ENCODE measurements at places on chromosomes 6 and 20.

GRCh38 chr6:89298680-89299465, 16.2 kb downstream of the GABRR2 start:
- peak; percentile 17 for DNase-seq

GRCh38 chr6:110295451-110296165, 62.5 kb downstream of the METTL24 start:
- DNase-seq, result no peak

DNA sequence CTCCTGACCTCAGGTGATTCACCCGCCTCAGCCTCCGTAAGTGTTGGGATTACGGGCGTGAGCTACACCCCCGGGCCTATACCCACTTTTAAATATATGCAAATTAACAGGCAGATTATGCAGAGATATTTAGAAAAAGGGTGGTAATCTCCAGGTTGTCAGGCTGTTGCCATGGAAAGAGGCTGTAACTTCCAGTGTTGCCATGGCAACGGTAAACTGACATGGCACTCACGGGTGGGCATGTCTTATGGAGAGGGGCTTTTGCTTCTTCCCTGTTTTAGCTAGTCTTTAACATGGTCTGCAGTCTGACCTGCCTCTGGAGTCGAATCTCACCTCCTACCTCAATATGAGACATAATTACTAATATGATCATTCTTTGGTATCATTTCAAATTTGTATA, 44.9 kb downstream of the ZNF334 start:
- no peak for DNase-seq

DNA sequence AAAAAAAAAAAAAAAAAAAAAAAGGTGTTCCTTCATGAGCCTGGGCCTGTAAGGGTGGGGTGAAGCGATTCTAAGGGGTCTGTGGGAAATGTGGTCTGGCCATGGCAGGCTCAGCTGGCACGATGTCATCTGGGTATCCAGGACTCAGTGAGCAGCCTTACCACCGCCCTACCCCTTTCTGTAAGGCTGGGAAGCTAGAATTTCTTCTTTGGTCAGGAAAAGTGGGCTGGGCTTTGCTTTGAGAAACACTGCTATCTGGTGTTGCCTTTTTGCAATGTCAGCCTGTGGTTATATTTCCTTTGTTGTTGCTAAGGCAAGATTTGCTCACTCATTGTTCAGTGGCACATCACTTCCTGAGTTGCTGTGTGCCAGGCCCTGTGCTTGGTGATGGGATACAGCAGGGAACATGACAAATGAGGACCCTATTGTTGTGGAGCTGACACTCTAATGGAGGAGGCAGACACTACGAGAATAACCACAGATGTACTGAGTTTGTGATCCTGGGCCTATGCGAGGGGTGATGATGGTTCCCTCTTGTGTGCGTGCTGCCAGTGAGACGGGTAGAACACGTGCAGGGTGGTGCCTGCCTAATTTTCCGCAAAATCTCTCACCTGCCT, 45.9 kb upstream of the ZNFX1 start:
- no peak for DNase-seq

DNA sequence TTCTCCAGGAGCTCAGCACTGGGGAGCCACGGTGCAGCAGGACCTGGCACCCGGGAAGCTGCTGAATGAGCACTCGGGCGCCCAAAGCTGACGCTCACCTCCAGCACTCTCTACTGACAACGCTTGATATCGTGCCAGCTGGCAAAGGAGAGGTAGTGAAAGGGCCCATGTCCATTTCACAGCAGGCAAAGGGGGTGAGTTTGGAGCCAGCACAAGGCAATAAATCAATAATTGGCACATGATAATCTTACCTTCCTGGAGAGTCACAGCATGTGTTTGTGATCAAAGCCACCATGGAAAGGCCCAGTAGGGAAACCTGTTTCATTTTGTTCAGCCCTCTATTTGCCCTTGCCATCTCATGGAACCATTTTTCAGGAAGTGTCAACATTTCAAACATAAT, 23.3 kb upstream of the SMIM26 start:
- DNase-seq, result no peak

- no peak for DNase-seq
Observed at GRCh38 chr6:11522812-11523605, 14.5 kb upstream of the TMEM170B start.

DNA sequence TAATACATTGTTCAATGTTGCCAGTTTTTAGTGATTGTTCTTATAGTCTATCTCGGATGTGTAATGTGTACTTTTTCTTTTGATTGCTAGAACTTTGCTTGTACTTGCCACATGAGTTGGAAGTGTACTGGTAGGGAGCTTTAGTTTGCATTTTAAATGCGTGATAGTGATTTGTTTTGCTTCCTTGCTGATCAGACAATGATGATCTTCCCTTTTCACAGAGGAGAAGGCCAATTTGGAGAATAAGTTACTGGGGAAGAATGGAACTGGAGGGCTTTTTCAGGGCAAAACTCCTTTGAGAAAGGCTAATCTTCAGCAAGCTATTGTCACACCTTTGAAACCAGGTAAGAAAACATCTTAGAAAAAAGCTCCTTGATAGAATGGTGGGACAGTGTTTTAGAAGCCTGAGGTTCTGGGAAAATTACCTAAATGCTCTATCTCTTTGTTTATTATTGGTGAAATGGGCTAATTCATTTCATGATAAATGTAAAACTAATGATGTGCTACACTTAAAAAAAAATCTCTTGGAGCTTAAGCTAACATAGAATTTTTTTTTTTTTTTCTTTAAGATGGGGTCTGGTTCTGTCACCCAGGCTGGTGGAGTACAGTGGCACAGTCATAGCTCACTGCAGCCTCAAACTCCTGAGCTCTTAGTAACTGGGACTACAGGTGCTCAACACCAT, 20.9 kb downstream of the TPX2 start:
- no peak for DNase-seq

GRCh38 chr6:29941916-29942274, 437 bp upstream of the HLA-A start:
- DNase-seq, result no peak

DNA sequence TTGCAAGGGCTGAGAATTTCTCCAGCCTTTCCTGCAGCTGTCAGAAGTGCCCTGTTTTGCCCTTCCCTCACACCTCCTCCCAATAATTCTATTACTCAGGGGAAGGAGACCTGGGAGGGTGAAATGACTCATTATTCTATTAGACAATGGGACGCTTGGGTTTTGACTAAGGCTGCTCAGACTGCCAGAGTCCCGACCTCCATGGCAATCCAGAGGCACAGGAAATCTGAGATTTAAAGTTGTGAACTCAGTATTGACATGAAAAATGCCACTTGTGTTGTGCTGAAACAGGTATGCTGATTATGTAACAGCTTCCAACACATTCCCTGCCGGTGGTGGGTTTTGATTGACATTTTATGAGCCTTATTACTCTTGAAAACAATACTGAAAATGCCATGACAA, 625.9 kb upstream of the FLRT3 start:
- DNase-seq, result no peak

- no peak for DNase-seq
Observed at GRCh38 chr6:118748311-118749062, 97.1 kb upstream of the CEP85L start.

DNA sequence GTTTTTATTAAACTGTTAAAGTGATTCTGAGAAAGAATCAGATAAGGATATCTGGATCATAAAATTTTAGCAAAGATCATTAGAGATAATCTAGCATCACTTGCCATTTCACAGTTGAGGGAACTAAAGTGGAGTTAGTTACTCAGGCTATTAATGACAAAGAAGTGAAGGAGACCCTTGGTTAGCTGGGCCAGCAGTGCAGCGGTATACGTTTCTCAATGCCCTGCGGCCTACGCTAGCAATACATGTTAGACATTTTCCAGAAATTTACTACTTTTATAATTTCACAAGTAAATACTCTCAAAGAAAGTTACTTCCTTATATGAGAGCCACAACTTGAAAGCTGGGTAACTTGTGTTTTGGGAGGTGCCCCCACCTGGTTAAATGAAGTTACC, 28.5 kb downstream of the NEDD9 start:
- DNase-seq, result no peak

DNA sequence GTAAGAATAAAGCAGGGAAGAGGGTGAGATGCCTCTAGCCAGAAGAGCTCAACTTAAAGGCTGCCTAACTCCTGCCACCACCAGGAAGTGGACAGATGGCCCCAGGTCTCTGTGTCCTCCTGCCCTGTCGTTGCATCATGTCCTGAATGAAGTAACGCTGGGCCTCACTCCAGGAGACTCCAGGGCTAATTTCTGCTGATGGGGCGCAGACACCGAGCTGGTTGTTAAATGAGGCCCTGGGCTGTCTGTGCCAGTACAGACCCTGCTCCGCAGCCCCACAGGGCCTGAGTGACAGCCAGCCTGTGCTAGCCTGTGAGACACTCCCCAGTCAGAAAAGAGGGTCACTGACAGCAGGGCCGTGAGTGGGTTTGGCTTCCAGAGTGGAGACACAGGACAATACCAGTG, 6.5 kb downstream of the IP6K3 start:
- DNase-seq, result no peak

DNA sequence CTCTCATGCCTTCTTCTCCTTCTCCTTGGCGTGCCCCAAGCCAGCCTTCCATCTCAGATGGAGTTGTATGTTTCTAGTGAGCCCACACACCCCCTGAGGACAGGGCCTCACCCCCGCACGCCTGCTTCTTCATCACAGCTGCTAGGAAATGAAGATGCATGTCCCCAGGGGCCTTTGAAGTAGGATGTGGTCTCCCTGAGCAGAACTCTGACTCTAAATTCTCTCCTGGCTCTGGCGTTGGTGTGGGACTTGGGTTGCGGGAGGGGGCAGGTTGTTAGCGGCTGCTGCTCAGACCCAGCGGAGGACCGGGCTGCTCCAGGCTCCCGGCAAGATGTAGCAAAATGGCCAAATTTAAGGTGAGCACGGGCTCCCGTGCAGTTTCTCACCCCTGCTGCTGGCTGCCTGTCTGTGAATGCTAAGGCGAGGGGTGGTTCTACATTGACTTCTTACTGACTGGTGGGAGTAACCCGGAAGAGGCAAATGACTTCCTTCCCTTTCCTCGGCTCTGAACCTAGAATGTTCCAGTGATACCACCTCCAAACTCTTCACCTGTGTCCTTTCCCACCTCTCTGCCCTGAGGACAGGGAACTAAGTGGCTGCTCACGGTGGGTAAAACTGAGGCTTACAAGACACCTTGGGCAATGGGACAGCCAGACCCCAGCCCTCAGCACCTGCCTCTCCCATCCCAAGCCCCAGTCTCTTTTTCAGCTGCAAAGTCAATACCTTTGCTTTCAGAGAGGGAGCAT, 8.8 kb downstream of the SYNJ2 start:
- DNase-seq, result no peak

DNA sequence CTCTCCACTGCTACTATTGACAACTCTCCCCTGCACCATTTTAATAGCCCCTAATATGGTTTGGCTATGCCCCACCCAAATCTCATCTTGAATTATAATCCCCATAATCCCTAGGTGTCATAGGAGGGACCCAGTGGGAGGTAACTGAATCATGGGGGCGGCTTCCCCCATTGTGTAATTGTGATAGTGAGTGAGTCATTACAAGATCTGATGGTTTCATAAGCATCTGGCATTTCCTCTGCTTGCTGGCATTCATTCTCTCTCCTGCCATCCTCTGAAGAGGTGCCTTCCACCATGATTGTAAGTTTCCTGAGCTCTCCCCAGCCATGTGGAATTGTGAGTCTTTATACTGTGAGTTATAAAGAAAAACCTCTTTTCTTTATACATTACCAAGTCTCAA, 74.1 kb upstream of the TCF21 start:
- DNase-seq, result no peak

DNA sequence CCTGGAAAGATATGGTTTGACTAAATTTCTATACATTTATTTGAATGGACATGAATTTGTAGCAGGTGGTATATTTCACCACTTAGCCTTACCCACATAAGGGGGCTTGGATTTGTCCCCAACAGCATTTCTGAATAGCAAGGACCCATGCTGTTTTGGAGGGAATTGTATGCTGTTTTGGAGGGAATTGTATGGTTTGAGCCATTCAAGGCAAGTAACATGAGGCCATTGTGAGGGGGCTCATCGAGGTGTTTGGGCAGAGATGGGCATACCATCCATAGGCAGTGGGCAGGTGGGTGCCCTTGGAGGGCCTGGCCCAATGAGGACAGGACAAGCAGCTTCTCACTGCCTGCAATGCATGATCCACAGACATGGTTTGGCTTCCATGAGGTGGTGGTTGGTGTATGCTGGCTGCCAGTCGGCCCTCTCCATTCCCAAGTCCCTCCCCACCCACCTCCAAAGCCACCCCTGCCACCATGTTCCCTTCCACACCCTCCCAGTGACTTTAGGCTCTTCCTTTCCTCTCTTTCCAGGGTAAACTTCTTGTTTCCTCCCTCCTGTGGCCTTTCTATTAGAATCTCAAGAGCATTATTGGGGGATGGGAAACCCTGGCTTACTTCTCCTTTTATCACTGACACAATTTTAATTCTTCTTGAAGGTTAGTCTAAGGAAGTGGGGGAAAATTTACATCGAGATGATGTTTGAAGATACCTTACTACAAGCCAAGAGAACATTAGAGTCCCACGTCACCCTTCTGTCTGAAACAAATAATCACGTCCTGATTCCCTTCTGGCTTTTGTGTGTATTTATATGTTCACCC, 13.2 kb upstream of the PXDC1 start:
- DNase-seq, result no peak

GRCh38 chr20:11219192-11219591, 545.4 kb upstream of the JAG1 start:
- no peak for DNase-seq

- no peak for DNase-seq
Observed at GRCh38 chr6:130152908-130153510, 69.7 kb downstream of the SAMD3 start.

GRCh38 chr6:134535831-134536230, 217.9 kb upstream of the SGK1 start:
- DNase-seq, result no peak

- no peak for DNase-seq
Observed at GRCh38 chr20:33667245-33667675, 517 bp downstream of the ACTL10 start.

DNA sequence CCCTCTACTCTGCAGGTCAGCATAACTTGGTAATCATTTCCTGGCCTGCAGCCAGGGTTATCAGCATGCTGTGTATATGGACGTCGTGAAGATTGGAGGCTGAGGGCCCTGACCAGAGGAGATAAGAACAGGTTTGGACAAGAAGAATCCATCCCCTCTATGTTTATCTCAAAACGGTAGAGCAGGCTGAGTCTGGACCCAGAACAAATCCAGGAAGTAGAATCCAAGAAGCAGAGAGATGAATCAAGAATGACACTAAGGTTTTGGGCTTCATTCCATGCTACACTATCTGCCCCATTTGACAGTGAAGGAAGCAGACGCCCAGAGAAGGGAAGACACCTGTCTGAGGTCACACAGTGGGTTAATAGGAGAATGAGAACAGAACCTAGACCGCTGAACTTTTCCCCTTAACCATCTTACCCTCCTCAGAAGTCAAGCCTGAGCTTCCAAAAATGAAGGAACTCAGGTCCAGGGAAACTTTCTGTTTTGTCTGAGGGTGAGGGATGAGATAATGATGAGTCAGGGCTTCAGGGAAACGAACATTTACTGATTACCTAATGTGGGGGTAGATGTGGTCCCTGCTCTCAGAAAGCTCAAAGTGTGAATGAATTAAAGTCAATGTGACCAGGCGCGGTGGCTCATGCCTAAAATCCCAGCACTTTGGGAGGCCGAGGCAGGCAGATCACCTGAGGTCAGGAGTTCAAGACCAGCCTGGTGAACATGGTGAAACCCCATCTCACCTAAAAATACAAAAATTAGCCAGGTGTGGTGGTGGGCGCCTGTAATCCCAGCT, 9.4 kb upstream of the COMMD7 start:
- no peak for DNase-seq

All from stimulated activated CD8-positive, alpha-beta memory T cell treated with anti-CD3 and anti-CD28 coated beads, Interleukin-4, amount 100 ng/mL, for 1 hour (primary cell).